Activated CD8-positive, alpha-beta memory T cell treated with anti-CD3 and anti-CD28 coated beads, Interleukin-2, amount 50 U/mL, for 4 hours (primary cell): ENCODE measurements at places on chromosomes 13 and 19.

GRCh38 chr13:114286808-114287207, 5.4 kb downstream of the UPF3A start:
- DNase-seq, result no peak

DNA sequence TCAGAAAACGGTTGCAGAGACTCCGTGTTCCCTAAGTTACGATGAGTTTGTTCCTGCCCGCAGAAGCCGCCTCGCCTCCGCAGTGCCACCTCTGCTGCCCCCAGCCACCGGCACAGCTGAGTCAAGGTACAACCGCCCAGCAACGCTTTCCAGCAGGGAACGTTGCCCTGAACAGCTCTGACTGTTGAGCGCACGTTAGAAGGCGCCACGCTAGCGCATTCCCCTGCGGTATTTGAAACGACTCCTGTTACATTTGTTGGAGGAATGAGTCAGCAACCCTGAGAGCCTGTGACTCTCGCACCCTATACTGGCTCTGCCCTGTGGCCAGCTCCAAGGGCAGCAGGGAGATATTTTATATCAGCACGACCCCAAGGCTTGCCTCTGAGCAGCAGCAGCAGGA, 302.8 kb downstream of the TEX29 start:
- no peak for DNase-seq

- no peak for DNase-seq
Observed at GRCh38 chr19:29947871-29948270, 5.8 kb downstream of the URI1 start.

DNA sequence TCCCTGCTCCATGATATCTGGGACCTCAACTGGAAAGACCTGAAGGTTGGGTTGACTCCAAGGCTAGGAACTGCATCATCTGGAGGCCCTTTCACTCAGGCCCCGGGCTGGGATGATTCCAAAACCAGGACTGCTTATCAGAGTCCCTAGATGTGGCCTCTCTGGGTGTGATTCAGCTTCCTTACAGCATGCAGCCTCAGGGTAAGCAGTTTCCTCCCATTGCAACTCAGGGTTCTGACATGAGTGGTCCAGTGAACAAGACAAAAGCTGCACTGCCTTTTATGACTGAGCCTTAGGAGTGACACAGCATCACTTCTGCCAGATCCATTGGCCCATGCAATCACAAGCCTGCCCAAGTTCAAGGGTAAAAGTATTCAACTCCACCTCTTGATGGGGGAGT, 502.8 kb downstream of the COG6 start:
- DNase-seq, result no peak

DNA sequence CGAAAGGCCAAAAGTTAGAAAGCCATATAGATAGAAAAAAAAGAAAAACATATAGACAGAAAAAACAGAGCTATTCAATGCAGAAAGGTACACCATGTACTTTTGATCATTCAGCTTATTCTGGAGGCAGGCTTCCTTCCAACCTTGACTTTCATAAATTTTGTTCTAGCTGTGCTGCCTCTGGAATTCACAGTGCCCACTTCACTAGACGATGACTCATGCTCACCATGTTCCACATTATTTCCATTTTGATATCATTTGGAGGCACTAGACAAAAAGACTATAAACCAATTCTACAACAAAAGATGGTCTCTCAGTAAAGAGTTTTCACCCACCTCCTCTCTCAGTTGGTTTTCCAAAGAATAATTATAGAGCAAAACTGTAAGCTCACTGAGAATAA, 229.0 kb upstream of the IPO5 start:
- no peak for DNase-seq

DNA sequence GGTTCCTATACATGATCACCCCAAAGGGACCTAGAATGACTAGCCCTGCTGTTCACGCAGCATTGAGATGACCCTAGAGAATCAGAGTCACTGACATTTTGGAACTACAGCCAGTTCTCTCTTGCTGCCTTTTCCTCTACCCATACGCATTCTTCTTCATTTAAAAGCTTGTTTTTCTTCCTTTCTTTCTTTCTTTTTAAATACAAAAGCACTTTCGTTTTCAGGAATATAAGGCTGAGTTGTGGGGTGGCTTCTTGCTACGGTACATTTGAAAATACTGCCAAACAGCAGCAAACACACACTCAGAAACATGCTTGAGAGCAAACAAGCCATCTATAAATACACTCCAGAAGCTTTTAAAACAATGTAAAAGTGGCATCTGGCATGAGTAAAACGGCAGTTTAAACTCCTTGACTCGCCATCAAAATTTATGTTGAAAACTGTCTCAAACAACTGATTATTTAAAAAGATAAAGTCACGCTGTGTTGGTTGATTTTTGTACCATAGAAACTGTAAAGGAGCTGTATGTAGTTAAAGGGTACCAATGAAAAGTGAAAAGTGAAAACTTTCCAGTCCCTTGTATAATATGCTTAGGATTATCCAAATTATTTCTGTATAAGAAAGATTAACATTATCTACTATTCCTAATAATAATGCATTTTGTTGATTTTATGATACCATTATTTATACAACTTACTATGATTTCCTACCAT, 95.6 kb downstream of the PCDH9 start:
- DNase-seq, result no peak

DNA sequence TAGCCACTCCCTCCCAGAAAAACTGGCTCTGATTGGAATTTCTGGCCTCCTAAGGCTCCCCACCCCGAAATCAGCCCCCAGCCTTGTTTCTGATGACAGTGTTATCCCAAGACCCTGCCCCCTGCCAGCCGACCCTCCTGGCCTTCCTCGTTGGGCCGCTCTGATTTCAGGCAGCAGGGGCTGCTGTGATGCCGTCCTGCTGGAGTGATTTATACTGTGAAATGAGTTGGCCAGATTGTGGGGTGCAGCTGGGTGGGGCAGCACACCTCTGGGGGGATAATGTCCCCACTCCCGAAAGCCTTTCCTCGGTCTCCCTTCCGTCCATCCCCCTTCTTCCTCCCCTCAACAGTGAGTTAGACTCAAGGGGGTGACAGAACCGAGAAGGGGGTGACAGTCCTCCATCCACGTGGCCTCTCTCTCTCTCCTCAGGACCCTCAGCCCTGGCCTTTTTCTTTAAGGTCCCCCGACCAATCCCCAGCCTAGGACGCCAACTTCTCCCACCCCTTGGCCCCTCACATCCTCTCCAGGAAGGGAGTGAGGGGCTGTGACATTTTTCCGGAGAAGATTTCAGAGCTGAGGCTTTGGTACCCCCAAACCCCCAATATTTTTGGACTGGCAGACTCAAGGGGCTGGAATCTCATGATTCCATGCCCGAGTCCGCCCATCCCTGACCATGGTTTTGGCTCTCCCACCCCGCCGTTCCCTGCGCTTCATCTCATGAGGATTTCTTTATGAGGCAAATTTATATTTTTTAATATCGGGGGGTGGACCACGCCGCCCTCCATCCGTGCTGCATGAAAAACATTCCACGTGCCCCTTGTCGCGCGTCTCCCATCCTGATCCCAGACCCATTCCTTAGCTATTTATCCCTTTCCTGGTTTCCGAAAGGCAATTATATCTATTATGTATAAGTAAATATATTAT, 6.1 kb downstream of the FOSB start:
- DNase-seq, result no peak

DNA sequence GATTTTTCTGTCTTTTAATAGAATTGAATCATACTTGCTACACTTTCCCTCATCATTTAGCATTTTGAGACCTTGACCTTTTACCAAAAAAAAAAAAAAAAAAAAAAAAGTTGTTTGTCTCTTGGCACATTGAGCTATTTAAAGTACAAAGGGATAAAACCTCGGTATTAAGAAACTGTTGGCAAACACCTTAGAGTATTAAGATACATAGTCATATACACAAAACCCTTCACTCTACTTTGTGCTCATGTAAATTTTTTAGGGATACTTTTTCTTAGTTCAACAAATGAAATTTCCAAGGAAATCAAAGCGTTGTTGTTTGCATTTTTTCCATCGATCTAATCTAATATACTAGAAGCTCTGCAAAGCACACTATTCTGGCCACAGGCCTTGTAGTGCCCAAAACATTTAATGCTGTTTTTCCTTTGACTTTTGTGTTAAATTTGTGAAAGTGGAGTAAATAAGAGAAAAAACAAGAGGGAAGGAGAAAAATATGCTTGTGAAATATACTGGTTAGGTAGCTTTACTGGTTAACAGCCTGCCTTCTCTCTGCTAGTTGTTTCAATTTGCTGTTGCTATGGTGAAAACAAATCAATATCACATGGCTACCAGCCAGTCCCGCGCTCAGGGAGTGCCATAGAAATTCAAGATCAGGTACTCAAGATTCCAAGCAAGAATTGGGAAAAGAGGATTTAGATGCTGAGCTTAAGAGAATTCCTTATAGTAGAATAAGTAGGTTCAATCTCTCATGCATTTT, 2.6 kb downstream of the MBNL2 start:
- DNase-seq, result no peak

- peak; percentile 37 for DNase-seq
Observed at GRCh38 chr19:47227352-47228167, 3.4 kb downstream of the BBC3 start.
